Stimulated activated CD8-positive, alpha-beta memory T cell treated with anti-CD3 and anti-CD28 coated beads, Interleukin-7, amount 100 ng/mL, for 24 hours (primary cell): ENCODE measurements at places on chromosomes 7 and 10.

DNA sequence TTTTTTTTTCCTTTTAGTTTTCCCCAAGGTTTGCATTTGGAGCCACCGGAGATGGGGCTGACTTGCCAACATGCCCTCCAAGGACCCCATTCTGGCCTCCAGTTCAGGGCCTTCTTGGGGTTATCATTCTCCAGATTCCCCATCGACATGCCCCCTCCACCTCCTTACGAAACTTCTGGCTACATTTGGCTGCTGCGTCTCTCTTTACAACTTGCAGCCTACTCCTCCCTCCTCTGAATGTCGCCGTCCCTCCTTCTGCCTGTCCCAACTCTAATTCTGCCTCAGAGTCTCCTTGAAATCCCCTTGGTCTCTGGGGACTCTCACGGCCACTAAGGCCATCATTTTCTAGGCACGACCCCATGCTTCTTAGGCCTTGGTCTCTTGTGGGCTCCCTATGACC is 72.2 kb upstream of the PODXL start:
- DNase-seq: no peak

DNA sequence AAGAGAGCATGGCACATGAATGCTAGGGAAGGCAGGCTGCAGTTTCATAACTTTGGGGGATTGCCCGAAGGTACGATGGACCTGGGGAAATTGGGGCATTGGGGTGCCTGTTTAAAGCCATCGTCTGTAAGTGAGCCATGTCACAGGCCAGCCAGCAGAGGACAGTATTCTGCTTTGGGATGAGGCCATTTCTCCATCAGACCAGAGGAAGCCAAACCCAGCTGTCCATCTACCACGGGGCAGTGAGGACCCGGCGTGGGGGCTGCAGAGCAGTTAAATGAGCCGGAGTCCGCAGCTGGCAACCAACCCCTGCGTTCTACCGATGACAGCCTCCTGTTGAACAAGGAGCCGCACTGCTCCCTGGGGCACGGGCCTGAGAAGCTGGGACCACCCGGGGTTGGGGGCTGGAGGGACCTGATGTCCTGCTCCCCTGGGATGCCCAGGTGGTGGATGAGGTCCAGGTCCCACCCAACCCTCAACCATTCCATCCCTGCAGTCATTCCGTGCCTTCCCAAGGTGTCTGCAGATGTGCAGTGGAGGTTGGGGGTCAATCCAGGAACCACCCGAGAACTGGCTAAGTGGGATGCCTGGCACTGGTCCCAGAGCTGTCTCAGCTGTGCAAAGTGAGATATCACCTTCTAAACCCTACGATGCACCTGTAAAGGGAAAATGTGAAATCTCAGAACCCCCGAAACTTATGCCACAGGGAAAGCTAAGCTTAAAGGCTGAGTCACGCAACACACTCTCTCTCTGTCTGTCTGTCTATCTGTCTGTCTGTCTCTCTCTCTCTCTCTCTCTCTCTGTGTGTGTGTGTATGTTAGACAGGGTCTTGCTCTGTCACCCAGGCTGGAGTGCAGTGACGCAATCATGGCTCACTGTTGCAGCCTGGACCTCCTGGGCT is 12.1 kb upstream of the RHBDD2 start:
- no peak for DNase-seq

DNA sequence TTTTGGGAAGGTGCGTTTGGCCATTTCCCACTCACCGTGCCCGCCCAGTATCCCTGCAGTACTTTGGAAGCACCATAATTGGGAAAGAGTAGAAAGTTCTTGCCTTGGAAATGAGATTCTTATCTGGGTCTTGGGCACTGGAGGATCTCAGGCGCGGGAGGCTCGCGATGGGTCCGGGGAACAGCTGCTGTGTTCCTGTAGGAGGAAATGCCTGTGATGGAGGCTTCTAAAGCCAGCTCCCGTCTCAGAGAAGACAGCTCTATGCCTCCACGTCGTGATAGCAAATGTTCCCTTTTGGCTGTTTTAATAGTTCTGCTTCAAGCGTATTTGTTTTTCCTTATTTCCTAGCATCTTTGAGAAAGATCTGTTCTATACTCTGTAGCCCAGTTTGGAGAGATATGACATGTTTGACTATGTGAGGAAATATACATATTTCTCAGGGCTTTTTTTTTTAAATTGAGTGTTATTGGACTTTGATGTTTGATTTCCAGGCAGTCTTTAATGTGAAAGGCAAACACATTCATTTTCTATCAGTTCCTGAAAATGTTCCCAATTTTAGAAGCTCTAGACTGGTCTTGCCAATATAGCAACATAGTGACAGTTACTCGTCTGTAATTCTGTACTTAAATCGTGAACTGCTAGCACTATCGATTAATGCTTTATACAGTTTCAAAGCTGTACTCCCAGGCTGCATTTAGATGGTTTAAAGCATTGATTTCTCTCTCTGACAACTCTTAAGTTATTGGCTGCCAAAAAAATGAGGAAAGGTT is 280.8 kb downstream of the DPP6 start:
- DNase-seq: no peak

DNA sequence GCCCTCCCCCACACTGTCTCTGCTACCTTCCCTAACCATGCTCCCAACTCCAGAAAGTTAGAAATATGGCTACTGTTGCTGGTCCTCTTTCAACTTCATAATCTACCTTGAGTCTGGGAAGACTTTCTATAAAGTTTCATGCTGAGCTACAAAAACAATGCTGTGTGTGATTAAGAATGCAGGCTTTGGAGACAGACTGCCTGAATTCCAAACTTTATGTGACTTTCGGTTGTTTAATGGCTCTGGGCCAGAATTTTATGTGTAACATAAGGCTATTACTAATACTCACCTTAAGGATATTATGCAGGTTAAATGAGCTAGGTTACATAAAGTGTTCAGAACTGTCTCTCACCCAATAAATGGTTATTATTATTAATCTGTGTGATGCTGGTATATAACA is 19.1 kb downstream of the BET1 start:
- no peak for DNase-seq

DNA sequence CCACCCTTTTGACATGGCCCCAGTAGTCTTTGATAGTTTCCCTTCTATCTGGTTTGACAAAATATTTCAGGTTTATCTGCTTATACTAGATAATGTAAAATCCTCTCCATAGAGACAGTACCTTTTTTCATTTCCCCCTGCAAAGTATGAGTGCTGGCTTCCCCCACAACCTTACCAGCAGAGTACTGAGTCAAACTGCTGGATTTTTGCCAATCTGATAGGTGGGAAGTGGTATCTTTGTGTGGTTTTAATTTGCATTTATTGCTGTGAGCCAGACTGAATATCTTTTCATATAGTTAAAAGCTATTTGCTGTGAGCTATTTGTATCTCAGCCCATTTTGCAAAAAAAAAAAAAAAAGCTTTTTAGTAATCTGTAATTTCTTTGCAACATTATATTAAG is 32.1 kb upstream of the HECTD2 start:
- DNase-seq: no peak

DNA sequence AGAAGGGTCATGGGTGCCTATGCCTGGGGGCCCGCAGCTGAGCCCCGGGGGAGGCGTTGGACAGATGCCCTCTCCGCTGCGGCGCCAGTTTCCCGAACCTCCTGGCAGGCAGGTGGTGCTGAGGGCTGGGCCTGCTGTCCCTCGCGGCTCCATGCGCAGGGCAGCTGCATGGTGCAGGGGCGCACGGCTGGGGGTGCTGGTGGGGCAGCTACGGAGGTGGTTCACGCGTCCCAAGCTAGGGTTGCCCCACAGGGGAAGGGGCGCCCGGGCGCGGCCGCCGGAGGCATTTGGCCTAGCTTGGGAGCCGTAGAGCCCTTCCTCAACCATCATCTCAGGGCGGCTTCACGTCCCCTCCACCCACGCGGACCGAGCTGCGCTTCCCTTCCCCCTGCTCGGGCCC is 146.0 kb downstream of the CCDC201 start:
- DNase-seq: no peak

- no peak for DNase-seq
Observed at GRCh38 chr10:34916314-34916713, 101.2 kb upstream of the PARD3 start.

DNA sequence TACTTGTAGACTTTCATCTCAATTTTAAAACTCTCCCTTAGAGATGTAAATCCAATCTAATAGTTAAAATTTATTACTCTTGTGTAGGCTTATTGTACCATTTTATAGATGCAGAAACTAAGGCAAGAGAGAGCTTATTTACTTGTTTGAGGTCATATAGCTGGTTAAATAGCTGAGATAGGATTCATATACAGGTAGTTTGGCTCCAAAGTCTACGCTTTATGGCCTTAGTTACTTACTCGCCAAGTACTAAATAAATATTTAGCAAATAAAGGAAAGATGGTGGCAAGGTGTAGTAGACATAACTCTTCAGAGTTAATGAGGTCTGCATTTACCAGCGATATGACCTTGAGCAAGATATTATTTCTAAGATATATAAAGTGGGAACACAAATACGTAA is 86.8 kb downstream of the HBP1 start:
- DNase-seq: no peak

DNA sequence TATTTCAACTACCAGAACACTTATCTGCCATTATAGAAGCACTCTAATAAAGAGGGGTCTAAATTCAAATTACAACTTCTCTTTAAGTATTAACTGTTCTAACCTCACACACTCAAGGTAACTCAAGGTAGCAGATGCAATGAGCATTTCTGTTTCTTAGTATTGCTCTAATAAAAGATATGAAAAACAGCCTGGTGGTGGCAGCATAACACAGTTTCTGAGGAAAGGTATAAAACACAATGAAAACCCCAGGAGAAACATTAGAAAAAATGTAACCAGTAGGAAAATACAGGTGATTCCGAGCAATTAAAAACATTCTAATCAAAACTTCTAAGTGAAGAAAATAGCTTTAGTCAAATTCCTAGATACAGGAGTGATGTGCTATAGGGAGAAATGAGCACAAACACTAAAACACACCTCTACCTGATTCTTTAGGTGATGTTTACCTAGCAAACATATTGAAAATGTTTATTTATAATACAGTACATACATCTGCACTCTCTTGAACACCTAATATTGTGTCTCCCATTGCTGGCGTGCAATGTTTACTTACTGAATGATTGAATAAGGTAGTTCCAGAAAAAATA is 3.5 kb downstream of the MKRN1 start:
- DNase-seq: no peak

DNA sequence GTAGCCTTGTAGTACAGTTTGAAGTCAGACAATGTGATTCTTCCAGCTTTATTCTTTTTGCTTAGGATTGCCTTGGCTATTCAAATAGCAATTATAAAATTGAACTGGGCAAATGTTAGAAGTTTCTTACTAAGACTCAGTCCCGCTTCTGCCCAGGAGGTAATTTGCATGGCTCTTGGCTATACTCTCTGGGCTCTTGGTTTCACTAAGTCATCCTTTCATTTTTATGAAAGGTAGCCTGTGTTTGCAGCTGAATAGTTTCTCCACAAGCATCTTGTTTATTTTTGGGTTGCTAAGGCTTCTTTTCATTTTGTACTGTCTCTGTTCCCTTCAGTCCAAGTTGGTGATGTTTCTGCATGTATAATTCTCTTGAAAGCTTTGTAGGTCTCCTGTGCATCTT is 340.6 kb downstream of the SH2D4B start:
- no peak for DNase-seq

GRCh38 chr10:64573623-64574325 is 1052.6 kb downstream of the REEP3 start:
- DNase-seq: no peak

GRCh38 chr7:84144935-84145334 is 49.7 kb downstream of the SEMA3A start:
- no peak for DNase-seq

- DNase-seq: no peak
Observed at GRCh38 chr7:39211581-39211980, 233.9 kb downstream of the POU6F2 start.

DNA sequence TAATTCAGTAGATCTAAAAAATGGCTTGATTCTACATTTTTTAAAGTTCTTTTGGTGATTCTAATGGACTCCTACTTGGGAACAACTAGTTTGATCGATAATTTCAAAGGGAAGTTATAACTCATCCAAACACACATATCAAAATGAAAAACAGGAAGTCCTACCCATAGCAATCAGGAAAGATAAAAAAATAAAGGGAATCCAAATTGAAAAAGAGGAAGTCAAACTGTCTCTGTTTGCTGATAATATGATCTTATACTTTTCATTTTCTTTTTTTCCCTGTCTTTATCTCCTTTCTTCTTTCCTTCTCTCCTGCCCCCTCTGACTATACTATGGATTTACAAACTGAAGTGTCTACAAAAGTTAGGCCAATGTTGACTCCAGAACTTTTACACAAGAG is 118.8 kb downstream of the IQUB start:
- no peak for DNase-seq

- DNase-seq: no peak
Observed at GRCh38 chr10:5532307-5532605, 7.5 kb downstream of the CALML3 start.

DNA sequence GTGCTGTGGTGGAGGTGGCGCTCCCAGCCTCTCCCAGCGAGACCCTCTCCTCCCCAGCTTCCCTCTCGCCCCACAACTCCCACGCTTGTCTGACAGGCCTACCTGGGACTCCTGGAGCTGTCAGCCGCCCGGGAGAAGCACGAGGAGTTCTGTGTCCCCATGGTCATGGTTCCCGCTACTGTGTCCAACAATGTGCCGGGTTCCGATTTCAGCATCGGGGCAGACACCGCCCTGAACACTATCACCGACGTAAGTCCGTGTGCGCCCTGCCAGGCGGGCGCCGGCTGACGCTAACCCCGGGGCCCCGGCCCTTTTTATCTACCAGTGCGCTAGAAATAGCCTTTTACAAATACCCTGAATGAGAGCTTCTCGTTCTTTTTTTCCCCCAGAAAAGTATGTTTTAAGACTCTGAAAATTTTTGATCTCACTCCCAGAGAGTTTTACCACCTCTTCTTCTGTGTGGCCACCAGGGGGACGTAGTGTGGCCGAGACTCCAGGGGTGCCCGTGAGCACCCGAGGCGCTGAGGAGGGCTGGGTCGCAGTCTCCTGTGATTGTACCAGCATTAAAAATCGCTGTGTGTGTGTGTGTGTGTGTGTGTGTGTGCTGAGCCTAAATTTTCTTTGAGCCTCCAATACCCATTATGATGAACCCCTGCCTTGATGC is 52.6 kb downstream of the PFKP start:
- DNase-seq: no peak

DNA sequence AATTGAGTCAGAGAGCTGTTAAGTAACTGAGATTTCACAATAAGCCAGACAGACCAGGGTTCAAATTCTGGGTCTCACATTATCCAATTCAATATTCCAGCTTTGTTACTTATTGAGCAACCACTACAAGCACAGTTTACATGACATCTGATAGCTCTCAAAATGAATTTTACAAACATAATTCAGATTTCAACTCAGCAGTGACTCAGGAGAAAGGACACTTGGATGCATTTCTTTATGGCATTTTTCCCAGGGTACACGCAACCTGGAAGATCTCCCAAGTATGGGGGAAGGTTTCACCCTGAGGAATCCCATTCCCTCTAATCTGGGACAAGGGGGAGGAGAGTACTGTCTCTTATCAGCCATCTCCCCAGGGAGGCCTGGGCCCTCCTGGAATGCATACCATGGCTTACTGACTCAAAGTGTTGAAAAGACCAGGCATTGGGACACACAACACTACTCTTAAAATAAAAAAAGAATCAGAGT is 102.4 kb downstream of the CFTR start:
- no peak for DNase-seq

DNA sequence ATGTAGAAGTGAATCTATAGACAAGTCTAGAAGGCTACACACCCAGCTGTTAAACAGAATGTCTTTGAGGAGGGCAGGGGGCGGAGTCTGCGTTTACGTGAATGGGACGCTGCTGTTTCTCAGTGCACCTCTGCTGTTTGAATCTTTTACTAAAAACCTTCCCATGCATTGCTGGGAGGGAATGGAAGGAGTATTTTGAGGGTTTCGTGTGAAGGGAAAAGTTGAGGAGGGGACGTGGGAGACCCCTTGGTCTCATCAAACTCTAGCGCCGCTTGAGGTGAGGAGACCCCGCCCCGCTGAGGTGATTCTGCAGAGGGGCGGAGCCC is 492 bp upstream of the VCL start:
- no peak for DNase-seq
